ENCODE measurements at places on chromosomes 1 and 21.

GRCh38 chr1:224939844-224940425 is 10.5 kb downstream of the DNAH14 start:
- DNase-seq, result no peak

GRCh38 chr1:198106011-198106410 is 50.8 kb upstream of the NEK7 start:
- DNase-seq, result no peak

GRCh38 chr1:69510026-69510425 is 57.7 kb upstream of the LRRC7 start:
- no peak for DNase-seq

DNA sequence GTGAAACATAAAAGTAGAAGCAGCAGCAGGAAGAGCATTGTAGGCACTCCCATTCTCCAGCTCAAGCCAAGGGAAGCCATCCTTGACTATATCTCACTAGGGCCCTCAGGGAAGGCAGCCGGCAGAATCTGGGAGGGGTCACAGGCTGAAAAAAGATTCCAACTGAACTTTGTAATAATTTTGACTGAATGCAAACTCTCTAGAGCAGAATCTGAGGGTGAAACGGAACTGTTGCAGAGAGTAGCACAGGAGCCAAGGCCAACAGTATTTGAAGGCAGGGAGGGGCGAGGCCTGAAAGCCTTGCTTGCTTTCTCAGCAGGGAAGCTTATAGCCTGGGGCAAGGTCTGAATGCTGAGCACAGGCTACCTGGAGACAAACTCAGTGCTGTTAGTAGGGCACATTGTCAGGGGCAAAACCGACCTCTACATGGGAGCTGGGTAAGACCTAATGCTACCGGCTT is 180.6 kb downstream of the COL24A1 start:
- no peak for DNase-seq

DNA sequence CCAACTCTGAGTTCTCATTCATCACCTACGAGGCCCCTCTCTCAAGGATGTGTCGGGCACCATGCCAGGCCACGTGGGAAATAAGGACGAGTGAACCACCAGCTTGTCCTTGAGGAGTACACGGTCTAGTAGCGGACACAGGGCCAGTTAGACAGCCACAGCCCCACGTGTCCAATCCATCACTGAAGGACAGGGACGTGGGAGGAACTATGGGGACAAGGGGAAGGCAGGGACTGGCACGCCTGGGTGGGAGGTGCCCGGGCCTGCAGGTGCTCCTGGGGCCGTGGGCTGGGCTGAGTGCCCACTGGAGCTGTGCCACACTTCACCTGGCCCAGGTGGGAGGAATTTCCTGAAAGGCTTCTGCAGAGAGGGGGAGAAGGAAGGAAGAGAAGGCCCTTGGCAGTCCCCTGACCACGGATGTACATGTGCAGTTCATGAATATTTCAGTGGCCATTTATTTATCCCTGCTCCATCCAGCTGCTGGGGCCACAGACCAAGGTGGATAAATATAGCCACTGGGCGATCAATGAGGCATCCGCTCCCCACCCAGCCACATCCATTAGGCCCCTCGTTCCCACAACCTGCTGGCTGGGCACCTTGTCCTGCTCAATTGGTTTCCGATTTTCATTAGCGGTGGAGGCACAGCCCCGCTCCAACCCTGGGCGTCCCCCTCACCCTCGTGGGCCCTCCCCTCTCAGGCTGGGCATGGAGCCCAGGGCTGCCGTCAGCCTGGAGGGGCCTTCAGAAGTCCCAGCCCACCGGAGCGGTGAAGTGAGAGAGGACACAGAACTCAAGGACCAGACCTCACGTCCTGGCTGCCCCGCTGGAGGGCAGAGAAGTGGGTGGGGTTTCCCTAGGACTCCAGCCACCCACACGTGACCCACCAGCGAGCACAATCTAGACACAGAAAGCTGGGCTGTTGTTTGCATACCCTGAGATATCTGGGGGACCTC is 59.5 kb downstream of the CASZ1 start:
- DNase-seq, result no peak

- peak; percentile 23 for DNase-seq
Observed at GRCh38 chr1:171256940-171257606, 8.8 kb downstream of the FMO1 start.

GRCh38 chr1:109306832-109307273 is at the start of gene MYBPHL:
MYBPHL (minus strand) TSS chr1:109307011; CDS start chr1:109306991, 20 bp downstream.
- no peak for DNase-seq

DNA sequence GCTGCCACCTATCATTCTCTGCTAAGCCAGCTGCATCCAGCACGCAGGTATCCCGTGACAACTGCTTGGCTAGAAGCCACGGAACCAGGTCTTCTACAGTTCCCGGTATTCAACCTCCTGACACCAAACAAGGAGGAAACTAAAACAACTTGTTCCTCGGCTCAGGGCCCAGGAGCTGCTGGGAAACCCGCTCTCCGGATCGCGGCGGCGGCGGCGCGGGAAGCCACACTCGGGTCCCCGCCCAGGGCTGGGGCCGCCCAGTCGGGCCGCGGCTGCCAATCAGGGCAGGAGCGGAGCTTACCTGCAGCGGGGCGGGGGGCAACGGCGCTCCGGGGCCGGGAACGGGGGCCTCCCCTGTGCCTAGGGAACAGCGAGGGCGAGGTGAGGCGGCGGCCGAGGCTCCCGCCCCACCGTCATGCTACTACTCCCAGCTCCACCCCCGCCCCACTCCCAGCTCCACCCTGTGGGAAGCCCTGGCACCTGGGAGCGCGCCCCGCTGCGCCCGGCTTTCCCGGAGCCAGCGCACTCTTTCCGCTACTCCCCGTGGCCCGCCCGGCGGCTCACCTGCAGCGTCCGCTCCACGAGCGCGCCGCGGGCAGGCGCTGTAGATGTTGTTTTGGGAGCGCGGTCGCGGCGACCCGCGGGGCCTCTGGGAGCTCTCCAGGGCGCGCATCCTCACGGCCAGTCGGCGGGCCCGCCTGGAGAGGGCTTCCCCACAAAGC is 12.1 kb downstream of the IL24 start:
- DNase-seq, result no peak

DNA sequence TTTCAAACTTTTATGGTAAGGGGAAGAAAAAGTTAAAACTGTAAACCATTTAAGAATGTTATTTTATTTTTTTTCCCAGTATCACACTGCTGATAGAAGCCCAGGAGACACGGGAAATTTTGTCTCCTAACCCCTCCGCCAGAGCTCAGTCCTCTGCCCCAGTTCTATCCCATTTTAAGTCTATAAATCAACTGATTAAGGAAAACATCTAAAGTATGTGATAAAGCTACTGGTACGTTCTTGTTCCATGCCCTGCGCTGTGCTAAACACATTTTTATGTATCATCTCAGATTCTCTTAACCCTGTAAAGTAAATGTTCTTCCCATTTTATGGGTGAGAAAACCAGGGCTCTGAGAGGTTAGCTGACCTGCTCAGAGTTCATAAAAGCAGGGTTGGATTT is 34.7 kb downstream of the NIPAL3 start:
- DNase-seq, result no peak

DNA sequence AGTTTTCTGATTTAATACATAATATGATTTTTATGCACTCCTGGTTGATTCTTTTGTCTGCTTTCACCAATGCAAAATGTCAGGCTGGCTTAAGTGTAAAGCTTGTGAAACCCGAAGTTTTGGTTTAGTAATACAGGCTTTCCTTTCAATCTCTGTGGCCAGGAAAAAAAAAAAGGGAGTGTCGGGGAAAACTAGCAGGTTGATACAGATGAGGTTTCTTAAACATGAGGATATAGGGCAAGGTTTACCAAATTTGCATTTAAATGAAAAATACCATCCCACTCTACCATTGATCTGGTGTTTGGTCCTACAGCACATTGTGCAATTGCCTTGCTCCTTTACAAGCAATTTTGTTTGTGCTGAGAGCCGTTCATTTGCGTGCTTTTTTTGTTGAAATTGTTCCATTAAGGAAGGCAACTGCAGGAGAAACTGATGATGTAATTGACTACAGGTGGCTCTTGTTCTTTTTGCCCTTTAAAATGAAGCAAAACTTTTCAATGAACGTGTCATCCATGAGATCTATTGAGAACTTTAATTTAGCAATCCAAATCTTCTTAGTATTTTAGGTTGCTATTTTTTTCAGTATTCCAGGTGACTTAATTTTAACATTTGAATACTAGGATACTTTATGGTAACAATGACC is 22.7 kb downstream of the CLIC6 start:
- DNase-seq, result no peak

GRCh38 chr1:3466366-3467075 is 12.1 kb downstream of the ARHGEF16 start:
- DNase-seq, result no peak

GRCh38 chr1:86068841-86069756 is 87.5 kb downstream of the COL24A1 start:
- DNase-seq, result peak; percentile 90

GRCh38 chr1:218701131-218701530 is 356.0 kb downstream of the TGFB2 start:
- DNase-seq, result no peak

DNA sequence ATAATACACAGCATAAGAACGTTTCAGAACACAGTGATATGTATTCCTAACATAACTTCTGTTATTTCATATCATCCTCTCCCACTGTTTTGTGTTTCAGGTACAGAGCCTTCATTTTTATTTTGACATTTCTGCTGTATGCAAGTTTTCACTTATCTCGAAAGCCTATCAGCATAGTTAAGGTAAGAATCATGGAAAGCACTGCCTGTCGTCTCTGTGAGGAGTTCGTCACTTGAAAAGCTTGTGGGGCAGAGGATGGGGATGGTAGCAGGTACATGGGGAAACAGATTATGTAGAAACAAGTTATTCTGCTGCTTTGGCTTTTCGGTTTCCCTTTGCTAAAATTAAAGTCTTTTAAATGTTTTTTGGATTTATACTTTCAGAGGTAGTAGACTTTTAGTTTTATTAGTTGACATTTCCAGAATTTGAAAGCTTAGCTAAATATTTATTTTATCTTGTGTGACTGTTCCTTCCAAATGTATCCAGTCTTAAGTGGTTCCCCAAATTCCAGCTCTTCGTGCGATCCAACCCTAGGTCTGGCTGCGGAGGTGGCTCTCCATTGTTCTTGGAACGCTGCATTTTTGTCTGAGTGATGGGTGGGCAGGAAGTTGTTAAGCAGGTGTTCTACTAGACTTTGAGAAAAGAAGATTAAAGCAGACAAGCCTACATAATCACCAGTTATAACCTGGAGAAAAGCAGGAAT is 12.2 kb downstream of the SLC37A1 start:
- no peak for DNase-seq

DNA sequence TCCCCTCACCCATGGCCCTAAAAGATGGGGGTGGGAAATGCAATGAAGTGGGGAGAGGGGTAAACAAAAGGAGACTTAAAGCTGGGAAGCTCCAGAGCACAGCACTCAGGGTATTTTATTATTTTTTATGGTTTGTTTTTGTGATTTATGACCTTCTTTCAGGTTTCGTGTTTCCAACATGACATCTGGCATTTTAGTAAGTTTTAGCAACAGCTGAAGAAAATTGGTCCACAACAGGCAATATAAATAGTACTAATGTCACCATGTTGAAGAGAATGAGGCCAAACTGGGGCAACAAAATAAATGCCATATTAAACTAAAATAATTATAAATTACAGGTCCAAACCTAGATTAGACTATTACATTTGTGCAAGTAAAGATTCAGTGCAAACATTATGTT is 56.3 kb downstream of the TBX15 start:
- no peak for DNase-seq

DNA sequence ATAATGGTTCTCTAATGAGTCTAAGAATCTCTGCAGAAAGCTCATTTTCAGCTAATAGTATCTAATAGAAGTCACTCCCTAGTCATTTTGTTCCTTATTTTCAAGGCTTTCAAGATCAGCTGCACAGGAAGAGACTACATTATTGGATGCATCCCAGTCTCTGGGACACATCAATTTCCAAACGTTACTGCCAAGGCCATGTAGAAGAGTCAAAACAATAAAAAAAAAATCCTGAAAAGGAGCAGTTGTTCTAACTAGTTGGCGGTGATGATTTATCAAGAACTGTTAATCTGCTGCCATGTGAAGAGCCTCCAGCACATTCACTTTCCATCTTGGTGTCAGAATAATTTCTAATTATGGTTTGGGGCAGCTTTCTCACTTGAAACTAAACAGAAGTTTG is 5.7 kb downstream of the DDAH1 start:
- DNase-seq, result no peak

DNA sequence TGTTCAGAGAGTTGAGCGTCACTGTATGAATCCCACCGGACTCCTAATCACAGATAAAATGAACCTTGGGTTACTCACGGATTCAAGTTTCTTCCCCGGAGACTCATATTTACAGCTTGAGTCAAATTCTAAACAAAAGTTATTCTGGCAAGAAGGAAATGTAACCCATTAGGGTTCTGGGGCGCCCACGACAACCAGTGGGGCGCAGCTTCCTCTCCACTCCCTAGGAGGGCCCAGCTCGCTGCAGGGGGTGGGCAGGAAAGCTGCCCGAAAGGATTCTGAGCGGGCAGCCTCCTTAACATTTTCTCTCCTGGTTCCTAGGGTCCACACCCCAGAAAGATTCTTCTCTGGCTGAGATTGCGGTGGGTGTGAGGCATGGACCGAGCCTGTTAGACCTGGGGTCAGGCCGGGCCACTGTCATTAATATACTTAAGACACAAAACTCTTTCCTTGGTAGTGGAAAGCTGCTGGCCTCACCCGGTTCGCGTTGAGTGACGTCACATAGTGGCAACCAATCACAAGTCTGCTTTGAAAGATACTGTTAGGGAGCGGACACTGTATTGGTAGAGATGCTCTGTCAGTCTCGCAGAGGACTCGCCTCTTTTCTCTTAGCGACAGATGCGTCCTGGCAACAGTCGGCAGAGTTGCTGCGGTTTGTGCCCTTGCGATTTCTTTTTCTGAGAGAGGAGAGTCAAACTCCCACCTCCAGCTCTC is 13.6 kb upstream of the MCOLN3 start:
- peak; percentile 99 for DNase-seq

- DNase-seq, result no peak
Observed at GRCh38 chr1:6948861-6949260, 163.6 kb downstream of the CAMTA1 start.

DNA sequence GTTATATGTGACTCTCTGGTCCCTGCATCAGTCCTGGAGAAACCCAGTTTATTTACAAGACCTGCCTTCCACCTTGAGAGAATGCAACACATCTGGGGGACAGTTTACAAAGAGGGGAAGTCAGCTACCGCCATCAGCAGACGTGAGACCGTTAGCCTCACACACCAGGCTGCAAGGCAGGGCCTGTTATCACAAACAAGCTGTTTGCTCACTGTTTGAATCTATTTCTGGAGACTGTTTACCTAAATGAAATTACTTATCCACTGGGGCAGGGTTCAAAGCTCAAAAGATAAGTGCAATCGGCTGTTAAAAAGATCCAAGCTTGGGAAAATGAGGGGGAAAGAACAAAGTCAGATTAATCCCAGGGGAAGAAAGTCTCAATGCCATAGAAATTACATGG is 134.4 kb downstream of the ZNF281 start:
- DNase-seq, result no peak

DNA sequence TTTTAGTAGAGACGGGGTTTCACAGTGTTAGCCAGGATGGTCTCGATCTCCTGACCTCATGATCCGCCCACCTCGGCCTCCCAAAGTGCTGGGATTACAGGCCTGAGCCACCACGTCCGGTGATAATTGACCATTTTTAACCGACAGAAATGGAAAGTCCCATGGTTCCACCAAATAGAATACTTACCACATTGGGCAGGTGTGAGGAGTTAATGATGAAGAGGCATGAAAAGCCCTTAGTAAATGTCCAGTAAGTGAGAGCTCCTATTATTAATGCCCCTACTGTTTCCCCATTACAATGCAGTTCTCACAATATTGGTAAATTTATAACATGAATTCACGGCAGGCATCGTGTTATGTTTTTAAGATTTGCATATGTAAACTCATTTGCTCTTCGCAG is 8.1 kb upstream of the GCLM start:
- DNase-seq, result no peak

Measured in fibroblast of skin of back (primary cell).